ENCODE measurements at places on chromosomes 5 and 9.

GRCh38 chr5:98458726-98459125 lies 314.7 kb upstream of the RGMB start:
- no peak for DNase-seq

- DNase-seq = no peak
Observed at GRCh38 chr5:159163027-159163700, 46.2 kb downstream of the RNF145 start.

- DNase-seq = no peak
Observed at GRCh38 chr5:82031220-82032119, 59.6 kb downstream of the ATG10 start.

DNA sequence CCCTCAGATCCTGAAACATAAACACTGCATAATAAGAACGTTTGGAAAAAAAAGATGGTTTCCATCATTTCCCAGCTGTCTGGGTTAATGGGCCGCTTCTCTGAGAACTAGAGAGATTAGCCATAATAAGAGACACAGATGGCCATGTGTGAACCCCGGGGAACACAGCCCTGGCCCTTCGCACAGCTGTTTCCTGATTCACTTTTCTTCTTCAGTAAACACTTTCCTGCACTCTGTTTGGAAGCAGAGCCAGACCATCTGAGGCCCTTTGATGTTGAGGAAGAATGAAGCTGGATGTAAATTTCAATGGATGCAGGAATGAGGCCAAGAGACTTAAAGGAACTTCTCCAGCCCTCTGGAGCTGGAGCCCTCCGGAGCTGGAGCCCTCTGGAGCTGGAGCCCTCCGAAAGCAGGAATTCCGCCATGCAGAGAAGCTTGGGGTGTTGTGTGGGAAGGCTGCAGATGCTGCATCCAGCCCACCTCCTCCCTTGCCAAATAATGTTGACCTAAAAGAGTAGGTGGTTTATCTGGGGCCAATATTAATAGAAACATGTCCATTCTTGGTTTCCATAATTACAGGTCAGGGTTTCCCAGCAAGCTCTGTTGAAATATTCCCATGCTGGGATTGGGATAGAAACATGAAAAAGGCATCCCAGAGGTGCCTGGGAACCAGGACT lies 218.9 kb downstream of the NXNL2 start:
- DNase-seq = no peak

- no peak for DNase-seq
Observed at GRCh38 chr5:160233215-160233614, 3.9 kb downstream of the FABP6 start.

- DNase-seq = peak; percentile 39
Observed at GRCh38 chr9:79471580-79472543, 99.9 kb upstream of the TLE4 start.

- no peak for DNase-seq
Observed at GRCh38 chr5:2836133-2836532, 84.7 kb upstream of the IRX2 start.

- DNase-seq = no peak
Observed at GRCh38 chr9:110142253-110142652, 65.7 kb downstream of the C9orf152 start.

DNA sequence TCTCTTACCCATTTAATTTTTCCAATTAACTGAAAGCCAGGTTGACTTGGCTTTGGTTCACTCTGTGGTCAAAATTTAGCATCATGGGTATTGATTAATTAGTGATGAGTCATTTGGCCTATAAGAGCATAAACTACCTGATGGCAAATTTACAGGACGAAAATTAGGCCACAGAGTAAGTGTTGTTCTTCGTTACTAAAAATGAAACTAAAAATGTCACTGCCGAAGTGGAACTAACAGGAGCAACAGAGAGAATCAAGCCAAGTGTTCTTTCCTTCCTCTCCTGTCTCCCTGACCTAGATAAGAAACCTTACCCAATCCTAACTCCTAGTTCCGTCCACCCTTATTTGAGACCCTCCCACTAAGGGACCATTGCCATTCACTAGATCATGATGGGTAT lies 176.9 kb downstream of the RAB3C start:
- DNase-seq = no peak

GRCh38 chr9:99296291-99296951 lies 74.3 kb downstream of the SEC61B start:
- no peak for DNase-seq

DNA sequence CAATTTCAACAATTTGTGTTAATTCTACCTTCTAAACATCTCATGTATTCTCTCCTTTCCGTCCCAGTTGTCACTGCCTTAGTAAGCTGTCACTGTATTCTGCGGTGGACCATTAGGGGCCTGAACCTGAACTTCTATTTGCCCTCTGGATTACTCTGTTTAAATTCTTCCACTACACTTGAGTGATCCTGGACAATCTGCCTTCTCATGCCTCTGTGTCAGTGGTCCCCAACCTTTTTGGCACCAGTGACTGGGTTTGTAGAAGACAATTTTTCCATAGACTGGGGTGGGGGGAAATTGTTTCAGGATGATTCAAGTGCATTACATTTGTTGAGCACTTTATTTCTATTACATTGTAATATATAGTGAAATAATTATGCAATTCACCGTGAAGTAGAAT lies 1157.6 kb upstream of the SEMA6A start:
- DNase-seq = no peak

DNA sequence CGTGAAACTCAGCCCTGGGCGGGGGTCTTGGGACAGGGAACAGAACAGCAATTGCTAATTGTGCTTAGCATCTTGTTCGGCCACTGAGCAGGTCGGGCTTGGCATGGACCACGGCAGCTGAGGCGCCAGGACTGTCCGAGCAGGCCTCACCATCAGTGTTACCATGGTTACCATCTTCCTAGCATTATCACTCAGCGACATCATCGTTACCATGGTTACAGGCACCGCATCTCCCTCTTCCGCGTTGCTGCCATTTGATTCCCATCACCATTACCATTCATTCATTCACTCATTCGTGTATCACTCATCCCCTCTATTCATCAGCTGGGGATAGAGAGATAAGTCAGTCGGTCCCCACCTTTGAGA lies 81.0 kb upstream of the ZBTB43 start:
- DNase-seq = no peak

GRCh38 chr9:38437193-38437823 lies 13.1 kb upstream of the IGFBPL1 start:
- no peak for DNase-seq

DNA sequence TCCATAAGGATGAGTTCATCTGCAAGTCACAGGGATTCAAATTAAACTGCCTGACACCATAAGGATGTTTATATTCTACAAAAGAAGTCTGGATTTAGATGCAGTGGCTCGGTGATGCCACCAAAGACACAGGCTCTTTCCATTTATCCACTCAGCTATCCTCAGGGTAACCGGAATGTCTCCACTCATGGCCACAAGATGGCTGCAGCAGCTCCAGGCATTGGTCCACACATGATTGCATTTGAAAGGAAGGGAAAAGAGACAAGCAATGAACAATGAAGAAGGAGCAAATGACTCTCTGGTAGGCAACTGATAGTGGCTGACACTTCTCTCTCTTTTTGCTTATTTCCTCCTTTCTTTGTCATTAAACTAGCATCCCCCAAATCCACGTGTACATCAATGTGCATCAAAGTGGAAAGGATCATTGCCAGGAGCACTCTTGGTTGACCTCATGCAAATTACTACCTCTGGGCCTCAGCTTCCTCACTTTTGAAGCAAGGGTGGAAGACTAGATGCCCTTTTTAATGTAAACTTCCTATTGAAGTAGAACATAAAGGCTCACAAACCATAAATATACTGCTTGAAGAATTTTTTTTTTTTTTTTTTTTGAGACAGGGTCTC lies 7.2 kb upstream of the SNX30 start:
- DNase-seq = no peak

DNA sequence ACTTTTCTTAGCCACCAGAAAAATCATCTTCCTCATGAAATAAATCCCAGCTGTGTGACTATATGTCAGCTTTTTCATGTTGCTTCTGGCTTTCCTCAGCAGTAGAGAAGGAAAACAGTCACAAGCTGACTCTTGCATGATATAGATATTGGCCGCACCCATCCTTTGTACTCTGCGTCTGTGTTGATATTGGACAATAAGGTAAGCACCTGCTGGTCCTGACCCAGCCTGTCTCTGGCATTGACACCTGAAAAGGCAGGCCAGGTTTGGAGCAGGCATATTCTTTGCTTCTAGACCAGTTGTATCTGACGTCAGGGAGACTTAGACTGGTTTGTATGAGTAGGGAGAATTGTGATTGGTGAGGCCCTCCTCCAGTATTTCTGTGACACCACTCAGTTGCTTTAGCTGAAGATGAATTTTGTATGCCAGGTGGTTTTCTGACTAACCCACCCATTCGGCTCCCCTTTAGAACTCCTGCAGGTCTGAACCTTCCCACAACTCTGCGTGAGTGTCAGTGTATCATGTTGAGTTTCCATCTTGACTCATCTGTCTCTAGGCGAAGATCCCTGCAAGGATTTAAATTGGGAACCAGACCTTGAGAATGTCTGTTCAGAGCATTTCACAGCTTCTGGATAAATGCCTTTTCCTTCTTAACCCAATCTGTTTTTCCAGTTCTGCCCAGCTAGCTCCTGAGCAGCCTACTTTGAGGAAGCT lies 151.2 kb upstream of the RUSC2 start:
- DNase-seq = no peak

- no peak for DNase-seq
Observed at GRCh38 chr9:95953986-95954385, 78.5 kb downstream of the ERCC6L2 start.

GRCh38 chr9:137309368-137310188 lies 7.5 kb upstream of the NRARP start:
- no peak for DNase-seq

DNA sequence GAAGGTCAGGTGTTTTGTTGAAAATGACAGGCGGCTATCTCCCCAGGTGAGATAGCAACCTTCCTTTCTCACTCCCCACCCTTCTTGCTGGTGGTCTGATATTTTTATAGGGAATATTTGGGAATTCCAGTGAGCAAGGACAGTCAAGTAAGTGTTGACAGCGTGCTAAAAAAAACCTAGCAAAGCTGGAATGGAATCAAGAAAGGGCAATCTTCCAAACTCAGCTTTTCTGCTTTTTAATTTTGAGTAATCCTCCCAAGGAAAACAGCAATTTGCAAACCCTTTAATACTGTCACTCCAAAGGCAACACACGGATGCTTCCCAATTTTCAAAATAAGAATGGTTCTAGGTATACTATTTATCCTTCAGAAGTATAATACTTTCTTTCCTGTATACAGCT lies 143.7 kb upstream of the PCA3 start:
- no peak for DNase-seq

GRCh38 chr9:126205845-126206498 lies 120.7 kb upstream of the MVB12B start:
- no peak for DNase-seq

- DNase-seq = no peak
Observed at GRCh38 chr9:68560071-68560844, 19.6 kb upstream of the TMEM252 start.

- no peak for DNase-seq
Observed at GRCh38 chr5:122736086-122736845, 38.6 kb upstream of the SNX2 start.

- no peak for DNase-seq
Observed at GRCh38 chr9:33249983-33250382, 10.0 kb downstream of the SPINK4 start.

DNA sequence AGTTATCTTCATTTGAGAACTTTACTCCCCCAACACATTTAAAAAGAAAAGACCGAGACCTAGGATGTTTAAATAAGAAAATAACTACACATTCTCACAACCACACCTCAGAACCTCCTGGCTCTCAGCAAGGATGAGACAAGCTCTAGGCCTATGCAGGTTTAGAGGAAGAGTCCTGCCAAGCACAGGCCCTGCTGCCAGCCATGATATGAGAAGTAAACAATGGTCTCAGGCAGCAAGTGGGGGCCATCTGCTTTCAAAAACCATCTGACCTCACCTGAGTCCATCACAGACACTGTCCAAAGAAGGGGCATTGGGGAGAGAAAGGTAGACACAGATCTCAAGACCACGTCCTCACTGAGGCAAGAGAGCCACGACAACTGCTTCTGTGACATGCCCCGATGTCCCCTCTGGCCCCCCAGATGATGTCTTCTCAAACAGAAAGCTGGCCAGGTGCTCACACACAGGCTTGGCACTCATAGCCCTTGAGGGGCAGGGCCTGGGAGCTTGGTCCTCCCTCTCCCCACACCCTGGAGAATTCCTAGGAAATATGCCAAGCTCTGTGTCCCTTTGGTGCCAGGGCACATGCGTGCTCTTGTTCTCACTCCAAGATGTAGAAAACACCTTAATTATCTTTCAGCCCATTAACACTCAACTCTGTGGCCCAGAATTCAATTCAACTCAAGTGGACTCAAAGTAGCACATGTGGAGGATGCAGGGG lies 150.4 kb downstream of the FSTL4 start:
- DNase-seq = no peak

GRCh38 chr5:118931564-118931963 lies 56.8 kb downstream of the DTWD2 start:
- no peak for DNase-seq

- DNase-seq = no peak
Observed at GRCh38 chr5:176590035-176590717, 19.8 kb downstream of the GPRIN1 start.

DNA sequence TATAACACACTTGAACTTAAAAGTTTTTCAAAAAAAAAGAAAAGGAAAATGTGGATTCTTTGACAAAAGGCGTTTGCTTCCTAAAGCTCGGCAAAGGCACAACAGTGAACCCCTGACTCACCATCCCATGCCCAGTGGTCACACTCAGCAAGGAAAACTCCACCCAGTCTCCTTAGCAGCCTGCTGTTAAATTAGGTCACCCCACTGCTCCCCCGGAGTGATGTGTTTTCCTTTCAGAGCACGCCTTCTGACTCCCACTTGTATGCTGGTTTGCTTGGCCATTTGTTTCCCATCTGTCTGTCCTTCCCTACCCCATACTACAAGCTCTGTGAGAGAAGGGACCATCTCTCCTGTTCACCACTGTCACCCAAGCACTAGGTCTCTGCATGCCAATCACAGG lies 23.8 kb downstream of the RETREG1 start:
- no peak for DNase-seq

- DNase-seq = no peak
Observed at GRCh38 chr5:12901696-12902095, 997.5 kb upstream of the CTNND2 start.

DNA sequence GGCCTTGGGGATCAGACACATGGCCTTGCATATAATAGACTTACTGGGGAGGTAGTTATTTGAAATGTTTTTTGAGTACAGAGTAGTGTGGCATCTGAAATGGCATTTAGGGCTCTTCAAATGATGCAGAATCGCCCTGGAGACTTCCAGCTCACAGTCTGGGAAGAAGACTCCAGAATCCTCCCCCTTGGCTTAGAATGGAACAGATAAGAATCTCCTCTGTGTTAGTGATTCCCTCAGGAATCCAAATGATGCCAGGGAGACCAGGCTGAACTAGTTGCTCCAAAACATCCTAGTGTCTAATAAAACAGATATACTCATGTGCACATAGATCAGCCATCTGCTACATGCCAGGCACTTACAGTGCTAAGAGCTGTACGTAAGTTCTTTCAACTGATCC lies 38.6 kb upstream of the SMC5 start:
- no peak for DNase-seq

DNA sequence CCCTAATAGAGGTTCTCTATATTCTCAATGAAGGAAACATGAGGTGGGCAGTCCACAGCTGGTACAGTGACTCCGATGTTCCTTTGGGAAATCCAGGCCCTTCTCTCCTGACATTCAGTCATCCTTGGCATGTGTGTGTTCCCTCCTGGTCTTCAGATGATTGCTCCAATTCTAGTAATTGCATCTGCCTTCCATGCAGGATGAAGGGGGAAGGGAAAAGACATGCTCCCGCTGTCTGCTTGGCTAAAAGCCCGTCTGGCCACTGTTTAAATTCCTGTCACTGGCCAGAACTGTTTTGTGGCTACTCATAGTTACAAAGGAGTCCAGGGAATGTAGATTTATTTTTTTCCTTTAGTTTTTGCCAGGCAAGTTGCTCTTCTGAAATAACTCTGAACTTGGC lies 65.0 kb downstream of the MAST4 start:
- DNase-seq = no peak

Data from occipital lobe (tissue), 3 donors.